ENCODE measurements at places on chromosomes 4 and X. TPM values are rescaled to one million over a fixed set of nuclear protein-coding genes. Genes with fewer than 3 reads are reported as not detected.

- no peak for DNase-seq
Measured at GRCh38 chrX:128287693-128288092, 235.5 kb upstream of the ACTRT1 start.

DNA sequence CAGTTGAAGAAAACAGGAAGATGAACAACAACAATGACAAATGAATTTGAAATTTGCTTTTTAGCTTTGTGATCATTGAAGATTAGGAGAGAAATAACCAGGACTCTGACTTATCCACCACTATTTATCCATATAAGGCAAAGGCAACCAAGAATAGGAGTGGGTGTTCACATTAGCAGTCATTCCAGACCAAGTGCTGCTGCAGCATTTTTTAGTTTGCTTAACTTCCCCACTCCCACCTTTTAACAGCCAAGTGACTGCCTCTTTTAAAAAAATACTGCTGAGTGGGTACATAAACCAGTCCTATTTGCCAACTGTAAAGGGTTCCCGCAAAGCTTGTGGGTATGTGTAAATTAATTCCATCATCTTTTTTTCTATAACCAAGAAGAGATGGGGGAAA lies 230.9 kb downstream of the IQCM start:
- no peak for DNase-seq

GRCh38 chrX:22135171-22135711 lies 103.1 kb downstream of the PHEX start:
- DNase-seq: no peak

- no peak for DNase-seq
Measured at GRCh38 chr4:76736414-76736813, 161.5 kb downstream of the SOWAHB start.

DNA sequence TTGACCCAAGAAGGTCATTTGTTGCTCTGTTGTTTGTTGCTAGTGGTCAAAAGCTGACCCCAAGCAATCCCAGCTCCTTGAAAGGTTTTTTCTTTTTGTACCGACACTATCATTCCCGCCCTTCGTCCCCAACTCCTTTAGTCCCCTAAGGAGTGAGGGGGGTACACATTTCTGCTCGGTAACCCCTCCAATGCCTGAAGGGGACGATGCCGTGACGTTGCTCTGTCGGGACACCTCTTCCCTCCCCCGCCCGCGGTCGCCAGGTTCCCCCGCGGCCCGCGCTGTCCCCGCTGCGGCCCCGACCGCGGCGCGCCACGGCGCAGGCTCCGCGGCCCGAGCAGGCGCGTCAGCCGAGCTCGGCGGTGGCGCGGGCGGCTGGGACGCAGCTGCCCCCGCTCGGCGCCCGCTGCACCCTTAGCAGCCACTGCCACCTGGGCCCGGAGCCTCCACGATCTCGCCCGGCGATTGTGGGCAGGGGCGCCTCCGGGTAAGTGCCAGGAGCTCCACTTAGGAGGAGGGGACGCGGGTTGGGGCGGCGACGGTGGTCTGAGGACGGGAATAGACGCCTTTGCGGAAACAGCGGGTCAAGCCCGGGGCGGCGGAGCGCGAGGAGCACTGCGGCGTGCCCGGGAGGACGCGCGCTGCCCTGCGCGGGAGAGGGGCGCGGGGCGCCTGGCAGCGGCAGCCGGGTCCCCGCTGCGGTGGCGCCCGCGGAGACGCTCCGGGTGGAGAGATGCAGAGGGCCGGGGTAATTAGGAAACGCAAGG lies at the start of gene GLRB:
GLRB (plus strand) TSS at position 340 of the 767 bp plus-strand sequence. CDS start 1,875 bp downstream, outside the sequence.
- peak; percentile 84 for DNase-seq

DNA sequence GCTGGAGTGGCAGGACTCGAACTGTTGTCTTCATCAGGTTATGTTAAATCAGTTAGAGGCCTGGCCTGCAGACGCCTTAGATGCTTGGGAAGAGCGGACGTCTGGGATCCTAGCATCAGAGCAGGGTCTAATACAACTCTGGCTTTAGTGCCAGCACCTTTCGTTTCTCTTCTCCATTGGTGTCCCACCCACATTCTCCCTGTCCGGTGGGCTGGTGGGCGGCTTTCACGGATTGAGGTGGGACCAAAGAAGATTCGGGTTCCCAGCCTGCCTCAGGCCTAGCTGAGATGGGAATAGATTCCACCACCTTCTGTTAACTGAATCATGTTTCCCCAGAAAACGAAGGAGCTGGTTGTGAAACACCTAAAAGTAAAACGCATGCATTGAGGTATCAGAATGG lies 939 bp downstream of the PDK3 start:
- no peak for DNase-seq

- DNase-seq: no peak
Measured at GRCh38 chrX:19849464-19850080, 37.8 kb downstream of the SH3KBP1 start.

DNA sequence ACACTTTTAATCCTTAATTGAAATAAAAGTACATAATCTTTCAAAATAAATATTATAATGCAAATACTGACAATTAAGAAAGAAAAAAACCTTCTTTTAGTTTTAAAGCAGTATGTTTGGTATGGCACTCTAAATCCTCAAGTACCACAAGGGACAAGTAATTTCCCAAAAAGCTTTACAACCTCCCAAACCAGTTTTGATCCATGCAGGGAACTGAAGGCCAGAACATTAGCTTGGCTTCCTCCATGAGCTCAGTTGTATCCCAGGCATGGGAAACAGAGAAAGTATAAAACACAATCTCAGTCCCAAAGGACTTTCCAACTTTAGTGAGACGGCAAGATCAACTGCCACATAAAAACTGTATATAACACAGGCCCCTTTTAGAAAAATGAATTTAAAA lies 82.2 kb downstream of the ZNF330 start:
- no peak for DNase-seq

- no peak for DNase-seq
Measured at GRCh38 chr4:99612281-99612680, 37.7 kb downstream of the MTTP start.

GRCh38 chrX:134886002-134886596 lies 104.7 kb upstream of the SMIM10 start:
- no peak for DNase-seq

DNA sequence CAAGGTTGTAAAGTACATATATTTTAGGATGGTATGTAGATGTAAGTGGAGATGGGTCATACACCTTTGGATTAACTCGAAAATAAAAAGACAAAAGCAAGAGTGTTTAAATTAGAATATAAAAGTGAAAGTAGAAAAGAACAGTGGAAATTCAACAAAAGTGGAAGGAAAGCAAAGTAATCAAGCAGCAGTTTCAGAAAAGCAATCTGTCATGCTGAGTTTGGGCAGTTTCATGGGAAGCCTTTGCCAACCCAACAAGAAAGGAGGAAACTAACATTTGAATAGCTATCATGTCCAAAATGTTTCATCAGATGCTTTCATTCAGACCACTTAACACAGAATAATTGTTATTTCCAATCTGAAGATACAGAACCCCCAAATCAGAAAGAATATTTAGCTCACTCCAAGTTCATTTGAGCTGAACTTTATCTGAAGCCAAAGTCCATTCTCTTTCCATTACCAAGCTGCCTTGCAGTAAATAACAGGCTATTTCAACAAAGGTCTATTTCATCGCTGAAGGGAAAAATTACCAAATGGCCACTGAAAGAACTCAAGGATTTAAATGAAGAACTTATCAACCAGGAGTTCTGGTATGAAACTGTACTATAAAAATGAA lies 1.8 kb upstream of the EXOSC9 start:
- DNase-seq: no peak

- no peak for DNase-seq
Measured at GRCh38 chr4:125770814-125771398, 456.2 kb downstream of the FAT4 start.

- DNase-seq: no peak
Measured at GRCh38 chrX:8845469-8845868, 44.3 kb upstream of the FAM9A start.

DNA sequence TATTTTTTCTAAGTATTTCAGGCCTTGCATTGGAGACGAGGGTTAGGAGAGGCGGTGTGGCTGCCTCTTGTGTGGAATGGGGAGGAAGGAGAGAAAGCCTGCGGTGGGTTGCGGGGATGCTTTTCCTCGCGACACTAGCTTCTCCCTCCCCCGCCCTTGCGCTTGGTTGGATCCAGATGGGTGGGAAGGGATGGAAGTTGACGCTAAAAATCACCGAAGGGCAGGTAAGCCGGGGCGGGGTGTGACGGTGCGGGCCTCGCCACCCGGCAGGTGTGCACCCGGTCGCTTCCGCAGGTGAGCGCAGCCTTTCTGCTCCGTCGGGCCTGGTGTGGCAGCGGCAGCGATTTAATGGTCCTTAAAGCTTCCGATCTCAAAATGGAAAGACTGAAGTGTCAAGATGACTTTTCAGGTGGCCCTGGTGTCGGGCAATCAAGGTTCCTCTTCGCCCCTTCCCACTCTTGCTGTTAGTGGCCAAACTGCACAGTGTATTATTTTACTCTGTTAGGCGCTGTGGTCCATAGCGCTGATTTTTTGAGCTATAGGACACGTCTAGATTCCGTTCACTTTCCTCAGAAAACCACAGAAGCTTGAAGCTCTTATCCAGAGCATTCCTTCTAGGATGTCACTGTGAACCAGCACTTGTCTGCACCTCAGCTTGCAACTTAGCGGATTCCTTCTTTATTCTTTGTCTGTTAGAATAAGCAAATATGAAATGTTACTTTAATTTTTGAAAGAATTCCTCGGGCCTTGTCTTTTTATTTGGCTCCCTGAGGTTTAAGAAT lies 765 bp downstream of the ENOPH1 start:
- no peak for DNase-seq

GRCh38 chrX:143340190-143340589 lies 177.1 kb downstream of the SPANXN3 start:
- DNase-seq: no peak

DNA sequence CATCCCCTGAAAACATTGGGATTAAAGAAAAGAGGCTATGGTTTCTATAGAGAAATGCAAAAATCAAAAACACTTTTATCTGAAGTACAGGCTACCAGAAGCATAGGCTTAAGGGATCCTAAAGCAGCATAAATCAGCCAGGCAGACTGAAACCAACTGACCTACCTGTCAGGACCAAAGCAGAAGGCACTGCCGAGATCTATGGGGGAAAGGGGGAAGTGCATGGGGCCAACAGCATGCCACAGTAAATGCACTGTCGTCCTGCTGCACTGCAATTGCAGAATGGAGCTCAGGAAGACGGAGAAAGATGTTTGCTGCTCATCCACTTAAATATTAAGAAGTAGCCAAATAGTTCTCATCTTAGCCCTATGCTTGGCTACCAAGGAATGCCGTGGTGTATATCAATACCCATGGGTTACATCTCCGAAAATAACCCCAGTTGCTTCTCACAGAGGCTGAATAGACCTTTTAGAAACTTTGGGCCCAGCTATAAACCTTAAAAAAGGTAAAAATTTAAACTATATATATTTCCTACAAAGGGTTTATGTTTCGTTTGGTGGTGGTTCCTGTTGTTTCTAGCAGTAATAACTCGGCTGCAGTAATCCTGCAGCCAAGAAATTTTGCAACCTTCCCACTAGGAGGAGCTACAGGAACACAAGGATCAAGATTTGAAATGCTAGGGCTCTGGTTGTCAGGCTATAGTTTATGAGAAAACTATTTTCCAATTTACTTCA lies 312.2 kb upstream of the DIAPH2 start:
- DNase-seq: no peak

GRCh38 chrX:56429581-56429980 lies 133.8 kb upstream of the UBQLN2 start:
- no peak for DNase-seq

GRCh38 chr4:148344352-148344751 lies 97.9 kb downstream of the NR3C2 start:
- no peak for DNase-seq

GRCh38 chrX:46407753-46408130 lies 137.5 kb downstream of the ZNF674 start:
- no peak for DNase-seq

- no peak for DNase-seq
Measured at GRCh38 chr4:169840554-169840953, 82.8 kb upstream of the HPF1 start.

GRCh38 chr4:25837107-25837506 lies 25.7 kb downstream of the SEL1L3 start:
- DNase-seq: no peak

DNA sequence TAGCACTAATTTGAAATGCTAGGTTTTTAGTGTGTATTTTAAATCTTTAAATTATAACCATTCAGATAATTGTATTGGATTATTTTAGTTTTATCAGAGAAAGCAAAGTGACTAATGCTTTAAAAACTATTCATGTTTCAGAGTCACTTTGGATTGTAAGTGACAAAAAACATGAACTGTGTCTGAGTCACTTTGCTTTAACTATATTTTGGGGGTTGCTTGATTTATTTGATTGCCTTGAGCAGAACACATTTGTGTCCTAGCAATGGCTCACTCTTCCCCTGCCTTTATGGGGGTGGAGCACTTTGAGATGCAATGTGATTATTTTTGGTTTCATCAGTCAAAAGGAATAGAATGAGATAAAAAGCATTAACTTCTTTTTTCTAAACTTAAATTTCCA lies 188.4 kb upstream of the ARX start:
- DNase-seq: no peak

- DNase-seq: no peak
Measured at GRCh38 chr4:177450426-177451107, 8.3 kb upstream of the AGA start.

DNA sequence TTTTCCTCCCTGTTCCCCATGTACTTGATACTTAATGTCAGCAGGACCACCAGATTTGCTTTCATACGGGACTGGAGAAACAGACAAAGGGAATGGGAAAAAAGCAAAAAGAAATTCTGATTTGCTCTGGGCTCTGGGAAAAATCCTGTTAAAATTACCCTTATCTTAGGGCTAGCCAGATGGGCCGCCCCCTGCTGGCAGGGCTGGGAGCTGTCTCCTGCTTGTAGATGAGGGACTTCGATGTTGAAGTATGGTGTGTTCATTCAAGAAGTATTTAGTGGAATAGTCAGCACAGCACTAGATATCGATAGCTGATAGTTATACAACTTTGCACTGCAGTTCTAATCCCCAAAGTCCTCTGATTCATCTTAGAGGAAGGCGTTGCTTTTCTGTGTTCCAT lies 45.8 kb downstream of the BCORL1 start:
- DNase-seq: no peak

Gene RELL1
- 1.3 TPM for polyA plus RNA-seq

Gene FAM9C
- polyA plus RNA-seq: not detected

Gene GAGE1
- polyA plus RNA-seq: not detected

Gene ARHGEF6
- polyA plus RNA-seq: 7.9 TPM

Gene MOSPD2
- 7.8 TPM for polyA plus RNA-seq

Gene HS3ST1
- 0.15 TPM for polyA plus RNA-seq

Gene TBX22
- not detected for polyA plus RNA-seq

Gene SH3D19
- polyA plus RNA-seq: 44.1 TPM

Gene NEUROG2
- polyA plus RNA-seq: not detected

Data from aorta (tissue), 5 donors.